ENCODE measurements at places on chromosomes 2 and 18.
A peak's percentile ranks its signal among the peaks of the same experiment; 100 is the strongest.

GRCh38 chr2:230872968-230873660 is 8.4 kb downstream of the ITM2C start:
- H3K4me1 ChIP-seq = peaks cover 3% of the 10 kb centered on the region
- H3K27me3 ChIP-seq = peaks cover 7% of the 10 kb centered on the region
- no peaks in the 10 kb centered on the region for H3K36me3 ChIP-seq
- DNase-seq = no peak
- no peak overlapping the region for H3K27ac ChIP-seq
- H3K4me3 ChIP-seq = no peak overlapping the region

- H3K36me3 ChIP-seq = no peaks in the 10 kb centered on the region
- no peak overlapping the region for H3K4me3 ChIP-seq
- H3K27me3 ChIP-seq = no peaks in the 10 kb centered on the region
- no peaks in the 10 kb centered on the region for H3K4me1 ChIP-seq
- no peak for DNase-seq
These were observed 54.8 kb downstream of the C2orf76 start for GRCh38 chr2:119311831-119312230.

DNA sequence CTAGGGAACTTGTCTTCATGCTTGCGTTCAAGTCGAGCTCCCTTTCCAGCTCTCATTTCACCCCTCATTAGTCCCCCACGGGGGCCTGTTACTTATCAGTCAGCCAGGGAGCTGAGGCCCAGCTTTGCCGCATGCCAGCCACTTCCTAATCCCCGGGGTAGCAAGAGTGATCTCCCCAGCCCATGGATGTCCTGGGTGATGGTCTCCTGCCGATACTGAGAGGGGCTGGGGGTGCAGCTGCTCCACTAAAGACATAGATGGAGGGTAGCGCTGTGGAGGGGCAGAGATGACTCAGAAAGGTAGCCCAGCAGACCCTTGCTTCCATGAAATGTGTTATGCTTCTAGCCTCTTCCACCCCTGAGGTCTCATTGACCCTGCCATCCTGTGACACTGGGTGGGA is 314.0 kb upstream of the EPAS1 start:
- no peak for DNase-seq
- no peaks in the 10 kb centered on the region for H3K27me3 ChIP-seq
- H3K4me1 ChIP-seq = peaks cover 5% of the 10 kb centered on the region
- no peak overlapping the region for H3K4me3 ChIP-seq
- no peaks in the 10 kb centered on the region for H3K36me3 ChIP-seq

DNA sequence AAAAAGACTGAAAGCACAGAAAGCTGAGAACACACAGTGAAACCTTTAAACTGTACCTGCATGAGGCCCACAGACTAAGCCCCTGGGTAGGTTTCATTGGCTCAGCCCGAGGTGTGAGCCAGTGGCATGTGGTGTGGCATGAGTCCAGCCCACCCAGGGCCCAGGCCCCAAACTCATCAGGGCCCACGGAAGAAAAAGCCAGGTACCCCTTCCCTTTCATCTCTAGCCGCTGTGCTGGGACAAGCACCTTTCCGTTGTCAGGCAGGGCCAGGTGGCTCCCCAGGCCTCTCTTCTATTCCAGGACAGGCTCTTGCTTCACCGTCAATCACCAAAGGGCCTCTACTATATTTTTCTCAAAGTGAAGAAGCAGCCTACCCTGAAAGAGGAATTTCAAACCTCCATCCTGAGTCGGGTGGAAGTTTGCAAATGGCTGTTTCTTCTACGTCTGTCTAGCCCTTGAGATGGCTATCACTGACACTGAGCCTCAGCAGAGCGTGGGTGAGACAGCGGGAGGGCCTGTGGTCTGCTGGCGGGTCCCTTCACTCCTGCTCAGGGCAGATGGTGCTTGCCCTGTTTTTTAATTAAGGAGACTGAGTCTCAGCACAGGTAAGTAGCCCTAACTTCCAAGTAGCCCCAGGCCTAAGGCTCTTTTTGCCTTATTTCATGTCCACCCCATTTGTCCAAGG is 8.6 kb downstream of the DNAJB2 start:
- H3K36me3 ChIP-seq = peaks cover 21% of the 10 kb centered on the region
- peaks cover 3% of the 10 kb centered on the region for H3K4me1 ChIP-seq
- H3K4me3 ChIP-seq = no peak overlapping the region

GRCh38 chr2:43776324-43776723 is 2.5 kb downstream of the DYNC2LI1 start:
- no peaks in the 10 kb centered on the region for H3K27me3 ChIP-seq
- H3K4me1 ChIP-seq = peaks cover 45% of the 10 kb centered on the region
- H3K27ac ChIP-seq = peak overlapping the region; percentile 91
- DNase-seq = no peak
- peaks cover 38% of the 10 kb centered on the region for H3K36me3 ChIP-seq

GRCh38 chr2:94871226-94872087 is at the start of gene TEKT4:
TEKT4 (plus strand) TSS chr2:94871430; CDS start chr2:94871580, 150 bp downstream.
- DNase-seq = no peak
- H3K27me3 ChIP-seq = peaks cover 7% of the 10 kb centered on the region
- no peak within 1 kb of the TSS for H3K4me3 ChIP-seq
- no peaks in the 10 kb centered on the region for H3K36me3 ChIP-seq

DNA sequence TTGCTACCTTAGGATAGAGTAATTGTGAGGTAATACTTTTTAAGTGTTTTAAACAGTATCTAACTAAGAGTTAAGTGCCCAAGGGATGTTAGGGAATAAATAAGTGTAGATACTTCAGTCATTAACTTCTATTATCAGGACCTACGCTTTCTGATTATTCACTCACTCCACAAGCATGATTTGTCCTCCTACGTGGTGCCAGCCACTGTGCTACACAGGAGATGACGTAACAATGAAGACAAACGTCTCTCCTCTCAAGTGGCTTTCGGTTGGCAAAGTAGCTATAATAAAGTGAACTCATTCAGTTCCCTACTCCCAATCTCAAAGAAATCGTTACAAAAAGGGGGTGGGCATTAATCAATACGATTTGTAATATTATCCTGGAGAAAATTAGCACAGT is 100.9 kb upstream of the SETBP1 start:
- no peaks in the 10 kb centered on the region for H3K36me3 ChIP-seq
- H3K4me3 ChIP-seq = no peak overlapping the region
- H3K4me1 ChIP-seq = no peaks in the 10 kb centered on the region
- no peak for DNase-seq

DNA sequence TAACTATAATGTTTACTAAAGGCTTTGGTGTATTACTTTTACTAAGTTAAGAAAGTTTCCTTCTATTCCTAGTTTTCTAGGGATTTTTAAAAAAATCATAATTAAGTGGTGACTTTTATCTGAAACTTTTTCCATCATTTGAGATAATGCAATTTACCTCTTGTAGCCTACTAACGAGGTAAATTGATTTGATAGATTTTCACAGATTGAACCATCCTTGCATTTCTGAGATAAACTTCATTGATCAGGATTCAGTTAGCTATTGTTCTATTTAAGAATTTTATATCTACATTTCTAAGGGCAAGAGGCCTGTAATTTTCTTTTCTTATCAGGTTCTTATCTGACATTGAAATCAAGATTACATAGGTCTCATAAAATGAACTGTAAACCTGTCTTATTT is 178.1 kb downstream of the MIB1 start:
- H3K27ac ChIP-seq = no peak overlapping the region
- no peaks in the 10 kb centered on the region for H3K4me1 ChIP-seq
- no peak overlapping the region for H3K4me3 ChIP-seq
- no peak for DNase-seq

DNA sequence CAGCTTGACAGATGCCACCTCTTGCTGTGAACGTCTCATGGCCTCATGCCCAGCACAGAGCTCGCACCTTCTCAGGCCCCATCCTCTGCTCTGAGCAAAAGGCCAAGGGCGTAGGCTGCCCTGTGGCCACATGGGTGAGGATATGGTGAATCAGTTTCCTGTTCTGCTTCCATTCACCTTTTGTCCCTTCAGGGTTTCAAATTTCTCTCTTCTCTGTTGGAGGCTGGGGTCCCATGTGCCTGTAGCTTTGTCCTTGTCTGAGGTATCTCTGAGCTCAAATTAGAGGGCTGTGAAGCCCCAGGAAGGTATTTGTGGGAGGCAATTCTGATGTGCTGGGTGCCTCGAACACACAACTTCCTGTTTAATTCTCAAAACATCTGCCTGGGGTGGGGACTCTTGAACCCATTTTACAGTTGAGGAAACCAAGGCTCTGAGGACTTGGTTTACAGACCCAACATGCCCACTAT is 29.0 kb downstream of the ZAP70 start:
- H3K36me3 ChIP-seq = peaks cover 62% of the 10 kb centered on the region
- no peak overlapping the region for H3K4me3 ChIP-seq
- peaks cover 53% of the 10 kb centered on the region for H3K4me1 ChIP-seq
- no peak for DNase-seq

GRCh38 chr2:41483226-41483625 is 564.6 kb upstream of the PKDCC start:
- H3K27ac ChIP-seq = no peak overlapping the region
- no peak overlapping the region for H3K4me3 ChIP-seq
- no peak for DNase-seq
- H3K4me1 ChIP-seq = no peaks in the 10 kb centered on the region
- no peaks in the 10 kb centered on the region for H3K36me3 ChIP-seq

DNA sequence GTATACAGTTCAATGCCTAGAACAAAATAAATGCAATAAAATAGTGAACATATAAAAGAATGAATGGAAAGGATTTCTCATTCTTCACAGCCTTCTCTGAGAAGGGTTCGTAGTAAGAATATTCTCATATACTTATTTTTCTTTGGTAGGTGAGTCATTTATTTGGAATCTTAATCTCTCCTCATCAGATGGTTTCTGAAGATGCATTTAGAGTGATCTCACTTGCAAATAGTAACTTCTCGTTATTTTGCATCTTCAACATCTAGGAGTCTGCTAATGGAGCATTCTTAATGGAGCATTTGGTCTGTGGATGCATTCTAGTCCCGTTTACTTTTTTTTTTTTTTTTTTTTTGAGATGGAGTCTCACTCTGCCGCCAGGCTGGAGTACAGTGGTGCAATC is 3.9 kb downstream of the UBXN4 start:
- H3K4me3 ChIP-seq = no peak overlapping the region
- DNase-seq = no peak
- peaks cover 59% of the 10 kb centered on the region for H3K36me3 ChIP-seq
- H3K27me3 ChIP-seq = no peaks in the 10 kb centered on the region
